T1000 (cell line): ENCODE measurements at places on chromosomes 13 and 19.

GRCh38 chr13:22091222-22091970 is 420.5 kb downstream of the FGF9 start:
- DNase-seq: no peak

DNA sequence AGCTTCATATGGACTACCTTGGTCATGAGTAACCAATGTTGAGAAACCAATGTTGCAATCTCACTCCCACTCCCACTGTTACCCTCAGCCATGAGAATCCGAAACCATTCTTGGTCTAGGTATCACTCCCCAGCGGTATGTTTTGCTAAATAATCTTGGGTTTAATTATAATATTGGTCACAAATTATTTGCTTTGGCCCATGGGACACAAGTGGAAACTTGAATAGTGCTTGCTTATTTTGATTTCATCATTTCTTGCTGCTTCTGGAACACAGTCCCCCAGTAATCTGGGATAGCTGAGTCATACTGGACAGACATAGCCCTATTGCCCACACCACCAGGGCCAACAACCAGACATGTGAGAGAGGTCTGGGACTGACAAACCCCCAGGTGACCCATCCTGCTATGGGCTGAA is 171.6 kb upstream of the IPO5 start:
- no peak for DNase-seq

DNA sequence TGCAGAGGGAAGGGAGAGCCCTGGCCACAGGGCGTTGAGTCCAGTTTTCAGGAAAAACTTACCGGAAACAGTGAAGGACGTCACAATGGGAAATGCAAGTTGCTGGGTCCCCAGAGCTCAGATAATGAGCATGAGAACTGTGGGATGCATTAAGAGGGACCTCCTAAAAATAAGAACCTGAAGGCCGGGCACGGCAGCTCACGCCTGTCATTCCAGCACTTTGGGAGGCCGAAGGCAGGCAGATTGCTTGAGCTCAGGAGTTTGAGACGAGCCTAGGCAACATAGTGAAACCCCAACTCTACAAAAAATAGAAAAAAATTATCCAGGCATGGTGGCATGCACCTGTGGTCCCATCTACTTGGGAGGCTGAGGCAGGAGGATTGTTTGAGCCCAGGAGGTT is 170.6 kb downstream of the URI1 start:
- DNase-seq: no peak

DNA sequence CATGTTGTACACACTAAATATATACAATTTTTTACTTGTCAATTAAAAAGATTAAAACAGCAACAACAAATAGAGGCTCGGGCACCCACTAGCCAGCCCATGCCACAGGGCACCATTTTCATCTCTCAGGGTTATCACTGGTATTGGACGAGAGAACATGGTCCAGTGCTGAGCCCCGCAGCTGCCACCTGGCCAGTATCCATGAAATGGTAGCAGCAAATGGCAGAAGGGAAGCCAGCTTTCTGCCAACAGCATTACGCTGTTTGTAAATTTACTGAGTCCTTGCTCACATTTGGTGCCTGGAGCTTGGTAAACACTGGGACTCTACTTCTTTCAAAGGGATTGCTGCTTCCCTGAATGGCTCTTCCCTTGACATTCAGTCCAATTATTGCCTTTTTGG is 87.9 kb upstream of the WASF3 start:
- DNase-seq: no peak
